MCF 10A (cell line): ENCODE measurements at places on chromosomes 12 and 14. TPM values are rescaled to one million over a fixed set of nuclear protein-coding genes. Genes with fewer than 3 reads are reported as not detected.

GRCh38 chr14:68730811-68731425 lies 61.9 kb downstream of the ZFP36L1 start:
- H3K27me3 ChIP-seq: no peaks in the 10 kb centered on the region
- H3K27ac ChIP-seq: no peak overlapping the region
- no peak for DNase-seq
- no peaks in the 10 kb centered on the region for H3K4me1 ChIP-seq

DNA sequence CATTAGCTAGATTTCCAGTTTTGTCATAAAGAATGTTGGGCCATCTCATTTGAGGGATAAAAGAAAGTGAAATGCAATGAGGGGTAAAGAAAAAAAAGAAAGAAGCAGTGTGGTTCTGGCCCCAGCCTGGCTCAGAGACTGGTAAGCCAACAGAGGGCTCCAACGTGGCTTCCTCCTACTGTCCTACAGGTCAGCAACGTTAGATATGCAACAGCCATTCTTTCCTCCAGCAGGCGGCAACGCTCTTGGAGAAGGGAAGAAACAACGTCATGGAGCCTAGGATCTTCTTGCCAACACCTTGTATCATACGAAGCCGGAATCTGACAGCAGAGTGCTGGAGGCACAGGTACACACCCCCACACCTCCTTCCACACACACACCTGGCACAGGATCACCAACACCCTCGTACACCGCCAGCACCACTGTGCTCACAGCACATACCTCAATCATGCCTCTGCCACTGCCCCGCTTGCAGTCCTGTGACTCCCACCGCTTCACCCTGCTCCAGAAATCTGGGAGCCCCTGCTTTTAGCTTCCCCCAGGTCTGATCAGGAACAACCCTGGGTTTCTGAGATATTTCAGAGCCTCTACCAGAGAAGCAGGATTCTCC lies 102.8 kb downstream of the RPAP3 start:
- H3K27ac ChIP-seq: no peak overlapping the region
- no peaks in the 10 kb centered on the region for H3K27me3 ChIP-seq
- no peaks in the 10 kb centered on the region for H3K36me3 ChIP-seq
- no peak overlapping the region for H3K4me3 ChIP-seq
- peaks cover 9% of the 10 kb centered on the region for H3K4me1 ChIP-seq
- no peak for DNase-seq

DNA sequence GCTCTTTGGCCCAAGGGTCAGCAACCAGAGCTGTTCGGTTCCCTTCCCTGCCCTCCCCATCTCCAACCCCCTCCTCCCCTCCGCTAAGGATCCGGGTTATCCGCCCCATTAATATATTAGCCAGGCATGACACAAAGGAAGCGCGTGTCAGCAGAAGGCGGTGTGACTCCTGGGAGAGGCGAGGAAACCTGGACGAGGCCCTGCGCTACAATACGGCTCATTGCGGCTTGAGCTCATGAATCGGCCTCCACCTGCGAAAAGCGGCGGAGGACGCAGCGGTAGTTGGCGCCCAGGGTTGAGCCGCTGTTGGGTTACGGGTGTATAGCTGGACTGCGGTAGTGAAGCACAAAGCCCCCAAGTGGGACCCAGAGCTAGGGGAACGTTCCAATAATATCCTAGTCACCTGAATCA lies 9.9 kb downstream of the FOXA1 start:
- DNase-seq: no peak
- H3K4me1 ChIP-seq: peaks cover 8% of the 10 kb centered on the region
- no peaks in the 10 kb centered on the region for H3K36me3 ChIP-seq
- no peak overlapping the region for H3K27ac ChIP-seq
- H3K4me3 ChIP-seq: no peak overlapping the region
- no peaks in the 10 kb centered on the region for H3K27me3 ChIP-seq

GRCh38 chr12:104294927-104295668 lies 8.4 kb upstream of the EID3 start:
- H3K4me3 ChIP-seq: no peak overlapping the region
- no peak for DNase-seq

- H3K36me3 ChIP-seq: peaks cover 7% of the 10 kb centered on the region
- no peaks in the 10 kb centered on the region for H3K4me1 ChIP-seq
These were observed 68.7 kb downstream of the CCDC88C start for GRCh38 chr14:91348845-91349465.

DNA sequence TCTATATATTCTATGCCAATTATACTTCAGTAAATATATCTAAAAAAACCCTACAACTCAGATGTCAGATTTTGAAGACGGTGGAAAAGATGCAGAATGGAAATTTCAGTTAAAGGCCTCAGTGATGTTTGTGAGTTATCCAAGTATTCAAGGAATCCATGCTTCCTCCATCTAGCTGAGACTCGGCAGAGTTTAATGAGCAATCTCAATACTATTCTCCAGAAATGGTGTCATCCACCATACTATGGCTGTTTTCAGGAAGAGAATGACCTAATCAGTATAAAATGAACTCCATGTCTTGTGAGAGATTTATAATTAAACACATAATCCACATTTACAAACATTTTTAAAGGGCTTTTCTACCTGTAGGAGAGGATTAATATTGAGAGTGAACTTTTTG lies 66.0 kb downstream of the KLHL28 start:
- no peak overlapping the region for H3K4me3 ChIP-seq
- no peaks in the 10 kb centered on the region for H3K27me3 ChIP-seq
- no peak for DNase-seq
- H3K36me3 ChIP-seq: peaks cover 10% of the 10 kb centered on the region
- H3K4me1 ChIP-seq: peaks cover 6% of the 10 kb centered on the region
- H3K27ac ChIP-seq: no peak overlapping the region

GRCh38 chr14:73358187-73358586 lies 100.2 kb downstream of the NUMB start:
- no peaks in the 10 kb centered on the region for H3K27me3 ChIP-seq
- H3K36me3 ChIP-seq: peaks cover 22% of the 10 kb centered on the region
- DNase-seq: no peak
- no peak overlapping the region for H3K4me3 ChIP-seq

DNA sequence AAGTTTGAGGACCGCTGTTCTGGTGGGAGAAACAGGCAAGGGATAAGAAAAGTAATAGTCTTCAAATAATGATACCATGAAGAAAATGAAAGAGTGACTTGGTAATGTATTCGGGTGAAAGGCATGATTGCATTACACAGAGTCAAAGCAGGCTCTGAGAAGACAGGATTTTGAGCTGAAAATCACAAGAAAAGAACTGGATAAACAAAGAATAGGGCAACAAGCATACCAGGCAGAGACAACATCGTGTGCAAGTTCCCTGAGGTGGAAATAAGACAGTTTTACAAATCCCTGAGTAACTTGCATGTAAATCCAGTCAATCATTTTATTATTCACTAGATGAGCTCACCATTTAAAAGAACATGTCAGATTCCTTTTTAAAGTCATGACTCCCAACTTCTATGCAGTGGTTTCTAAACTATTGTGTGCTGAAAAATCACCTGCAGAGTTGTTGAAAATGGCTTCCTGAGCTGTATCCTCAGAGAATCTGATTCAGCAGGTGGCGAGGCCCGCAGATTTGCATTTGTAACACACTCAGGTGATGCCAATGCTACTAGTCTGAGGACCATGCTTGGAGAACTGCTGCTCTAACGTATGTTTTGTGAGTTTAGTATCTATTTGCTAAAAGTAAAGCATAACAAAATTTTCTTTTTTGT lies 133.0 kb upstream of the ABCD2 start:
- no peak overlapping the region for H3K27ac ChIP-seq
- H3K36me3 ChIP-seq: peaks cover 5% of the 10 kb centered on the region
- H3K27me3 ChIP-seq: no peaks in the 10 kb centered on the region
- H3K4me1 ChIP-seq: no peaks in the 10 kb centered on the region
- DNase-seq: no peak

DNA sequence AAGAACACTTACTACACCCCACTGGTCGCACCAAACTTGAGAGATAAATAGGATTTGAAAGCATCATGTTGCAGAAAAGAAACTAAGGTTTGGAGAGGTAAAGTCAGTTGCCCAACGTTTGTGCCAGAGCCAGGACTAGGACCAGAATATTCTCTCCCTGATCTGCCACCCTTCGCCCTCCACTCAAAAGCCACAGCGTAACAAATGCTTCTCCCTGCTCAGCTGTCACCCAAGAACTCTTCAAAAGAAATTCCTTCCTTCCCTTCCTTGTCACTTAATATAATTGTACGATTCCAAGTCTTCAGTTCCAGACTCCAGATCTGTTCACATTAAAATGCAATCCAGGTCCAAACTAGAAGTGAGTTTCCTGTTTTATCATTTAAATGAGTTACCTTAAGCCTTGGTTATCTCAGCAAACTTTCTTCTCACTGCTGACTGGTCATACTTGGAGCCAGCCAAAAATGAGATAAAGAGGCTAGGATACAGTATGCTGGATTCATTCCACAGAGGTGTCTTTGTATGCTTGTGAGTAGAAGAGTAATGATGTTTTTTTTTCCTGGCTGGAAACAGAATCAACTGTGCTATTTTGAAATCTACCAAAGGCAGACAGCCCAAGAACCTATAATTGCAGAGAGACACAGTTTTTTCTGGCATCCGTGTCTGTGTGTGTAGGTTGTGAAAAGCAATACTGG lies 12.8 kb upstream of the PPFIBP1 start:
- DNase-seq: no peak
- H3K27ac ChIP-seq: no peak overlapping the region
- no peaks in the 10 kb centered on the region for H3K27me3 ChIP-seq
- no peaks in the 10 kb centered on the region for H3K4me1 ChIP-seq

GRCh38 chr14:96095581-96096476 lies 56.7 kb downstream of the C14orf132 start:
- no peaks in the 10 kb centered on the region for H3K27me3 ChIP-seq
- peak overlapping the region; percentile 76 for H3K27ac ChIP-seq
- H3K4me1 ChIP-seq: peaks cover 10% of the 10 kb centered on the region
- DNase-seq: peak; percentile 71
- no peaks in the 10 kb centered on the region for H3K36me3 ChIP-seq

GRCh38 chr12:6241495-6241894 lies 41.3 kb downstream of the CD9 start:
- H3K4me3 ChIP-seq: no peak overlapping the region
- peak; percentile 45 for DNase-seq
- H3K4me1 ChIP-seq: no peaks in the 10 kb centered on the region
- H3K27ac ChIP-seq: no peak overlapping the region

- no peaks in the 10 kb centered on the region for H3K27me3 ChIP-seq
- no peaks in the 10 kb centered on the region for H3K36me3 ChIP-seq
- no peak overlapping the region for H3K4me3 ChIP-seq
- DNase-seq: no peak
- H3K4me1 ChIP-seq: no peaks in the 10 kb centered on the region
- no peak overlapping the region for H3K27ac ChIP-seq
These were observed 462.4 kb downstream of the TRHDE start for GRCh38 chr12:72734581-72734980.

DNA sequence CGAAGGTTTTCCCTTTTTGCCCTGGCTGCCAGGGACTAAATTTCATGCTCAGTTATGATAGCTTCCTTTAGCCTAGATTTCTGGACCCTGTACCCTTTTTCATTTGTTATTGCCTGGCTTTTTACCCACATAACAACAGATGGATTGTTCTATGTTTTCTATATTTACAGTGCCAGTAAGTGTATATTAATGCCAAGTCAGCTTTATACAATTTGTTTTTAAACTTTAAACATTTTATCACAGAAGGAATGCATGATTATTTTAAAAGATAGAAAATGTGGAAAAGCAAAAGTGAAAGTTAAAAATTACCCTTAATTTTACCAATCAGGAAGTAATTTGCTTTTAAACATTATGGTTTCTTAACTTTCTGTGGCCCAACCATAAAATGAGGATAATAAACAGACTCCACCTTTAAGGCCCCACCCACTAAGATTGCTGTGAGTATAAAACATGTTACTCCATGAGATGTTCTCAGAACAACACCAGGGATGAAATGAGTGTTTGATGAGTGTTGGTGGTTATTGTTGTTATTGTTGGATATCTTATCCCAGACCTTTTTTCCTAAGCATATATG lies 496.8 kb downstream of the EGLN3 start:
- peak overlapping the region; percentile 59 for H3K27ac ChIP-seq
- no peaks in the 10 kb centered on the region for H3K27me3 ChIP-seq
- DNase-seq: no peak
- no peak overlapping the region for H3K4me3 ChIP-seq

- no peaks in the 10 kb centered on the region for H3K36me3 ChIP-seq
- peaks cover 61% of the 10 kb centered on the region for H3K27me3 ChIP-seq
- H3K4me1 ChIP-seq: no peaks in the 10 kb centered on the region
- H3K27ac ChIP-seq: no peak overlapping the region
- no peak for DNase-seq
These were observed 34.5 kb downstream of the TSPAN11 start for GRCh38 chr12:30961030-30961429.

GRCh38 chr12:33560653-33561208 lies 121.1 kb upstream of the SYT10 start:
- H3K27me3 ChIP-seq: no peaks in the 10 kb centered on the region
- DNase-seq: no peak
- peaks cover 5% of the 10 kb centered on the region for H3K36me3 ChIP-seq
- H3K27ac ChIP-seq: no peak overlapping the region
- no peak overlapping the region for H3K4me3 ChIP-seq
- H3K4me1 ChIP-seq: no peaks in the 10 kb centered on the region

DNA sequence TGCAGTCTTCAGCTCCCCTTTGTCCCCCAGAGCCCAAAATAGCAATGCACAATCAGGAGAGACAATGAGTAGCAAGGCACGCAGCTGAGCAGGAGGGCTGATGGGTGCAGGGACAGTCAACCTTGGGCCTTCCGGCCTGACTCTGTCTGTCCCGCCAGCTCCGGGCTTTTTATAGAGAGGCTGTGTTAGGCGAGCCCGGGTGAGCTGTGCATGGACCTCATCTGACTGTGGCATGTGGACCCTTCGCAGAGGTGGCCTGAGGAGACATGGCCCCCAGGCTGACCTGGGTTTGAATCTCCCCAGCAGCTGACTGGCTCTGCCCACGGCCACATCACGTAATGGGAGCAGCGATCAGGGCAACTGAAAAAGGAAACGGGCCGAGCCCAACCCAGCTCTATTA lies 177.9 kb downstream of the TSPAN9 start:
- H3K27ac ChIP-seq: no peak overlapping the region
- H3K36me3 ChIP-seq: no peaks in the 10 kb centered on the region
- H3K27me3 ChIP-seq: no peaks in the 10 kb centered on the region
- no peak overlapping the region for H3K4me3 ChIP-seq
- H3K4me1 ChIP-seq: no peaks in the 10 kb centered on the region
- DNase-seq: no peak

- H3K4me1 ChIP-seq: peaks cover 6% of the 10 kb centered on the region
- peaks cover 36% of the 10 kb centered on the region for H3K27me3 ChIP-seq
- no peak overlapping the region for H3K27ac ChIP-seq
- H3K4me3 ChIP-seq: no peak overlapping the region
- no peaks in the 10 kb centered on the region for H3K36me3 ChIP-seq
These were observed 65.3 kb upstream of the C14orf180 start for GRCh38 chr14:104514156-104514848.

- DNase-seq: no peak
- peak overlapping the region; percentile 20 for H3K4me3 ChIP-seq
- H3K36me3 ChIP-seq: no peaks in the 10 kb centered on the region
- H3K27me3 ChIP-seq: no peaks in the 10 kb centered on the region
- H3K4me1 ChIP-seq: no peaks in the 10 kb centered on the region
These were observed 355.5 kb downstream of the SNAPC1 start for GRCh38 chr14:62117751-62118105.

Gene CLEC4D
- total RNA-seq: not detected in 2 replicates

Gene CNTN1
- total RNA-seq: not detected in 2 replicates

Gene RIPK3
- not detected in 2 replicates for total RNA-seq

Gene GUCY2C
- not detected in 2 replicates for total RNA-seq

Gene ANO4
- 0.15 and 0.91 TPM in 2 replicates for total RNA-seq

Gene POTEG
- not detected in 2 replicates for total RNA-seq

Gene PTCSC3
- not detected in 2 replicates for total RNA-seq

Gene CLEC1B
- total RNA-seq: not detected in 2 replicates

Gene ADCY4
- not detected in 2 replicates for total RNA-seq
